ENCODE measurements at places on chromosomes 7 and 10.

GRCh38 chr10:26528715-26529393 lies 90.7 kb downstream of the APBB1IP start:
- DNase-seq: peak; percentile 58

DNA sequence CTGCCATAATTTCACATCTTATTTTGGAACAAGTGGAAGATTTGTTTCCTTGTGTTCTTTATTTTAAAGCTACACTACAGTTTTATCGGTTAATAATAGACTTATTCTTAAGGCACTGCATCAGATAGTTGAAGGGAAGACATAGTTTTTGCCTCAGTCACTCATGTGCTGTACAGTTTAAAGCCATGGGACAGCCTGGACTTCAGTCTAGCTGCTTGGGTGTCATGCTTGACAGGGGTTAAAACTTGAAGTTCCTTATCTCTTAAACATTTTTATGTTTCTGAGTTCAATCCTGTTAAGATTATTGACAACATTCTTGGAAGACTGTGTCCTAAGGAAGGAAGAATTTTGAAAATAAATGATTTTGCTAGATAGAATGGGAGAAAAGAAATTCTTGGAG lies 49.7 kb downstream of the PPP1R9A start:
- no peak for DNase-seq

DNA sequence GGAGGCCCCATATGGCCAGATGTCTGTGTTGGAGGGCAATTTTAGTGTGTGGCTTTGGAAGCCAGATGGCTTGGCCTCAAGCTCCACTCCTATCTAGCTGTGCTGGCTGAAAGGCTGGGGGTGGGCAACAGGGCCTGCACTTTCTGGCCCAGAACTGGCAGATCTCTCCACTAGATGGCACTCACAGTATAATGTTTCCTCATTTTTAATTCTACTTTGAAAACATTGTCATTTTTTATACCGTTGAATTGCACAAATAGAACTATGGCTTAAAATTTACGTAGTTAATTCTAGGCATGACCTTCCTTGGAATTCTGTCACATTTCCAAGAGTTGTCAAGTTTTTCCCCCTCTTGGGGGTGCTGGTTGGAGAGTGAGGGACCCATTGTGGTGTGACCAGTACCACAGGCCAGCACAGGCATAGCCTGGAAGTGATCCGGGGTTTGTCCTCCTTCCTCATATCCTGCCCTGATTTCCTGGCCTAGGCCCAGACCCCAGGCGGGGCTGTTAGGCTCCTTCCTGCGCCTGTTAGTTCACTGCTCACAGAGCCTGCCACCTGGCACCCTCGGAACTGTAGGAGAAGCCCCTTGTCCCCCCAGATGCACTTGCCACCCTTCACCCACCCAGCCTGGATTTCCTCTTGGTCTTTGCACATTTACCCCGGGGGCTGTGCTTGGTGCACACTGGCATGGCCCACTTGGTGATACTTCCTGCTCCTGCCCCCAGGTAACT lies 52.8 kb downstream of the ARHGAP22 start:
- DNase-seq: peak; percentile 86

DNA sequence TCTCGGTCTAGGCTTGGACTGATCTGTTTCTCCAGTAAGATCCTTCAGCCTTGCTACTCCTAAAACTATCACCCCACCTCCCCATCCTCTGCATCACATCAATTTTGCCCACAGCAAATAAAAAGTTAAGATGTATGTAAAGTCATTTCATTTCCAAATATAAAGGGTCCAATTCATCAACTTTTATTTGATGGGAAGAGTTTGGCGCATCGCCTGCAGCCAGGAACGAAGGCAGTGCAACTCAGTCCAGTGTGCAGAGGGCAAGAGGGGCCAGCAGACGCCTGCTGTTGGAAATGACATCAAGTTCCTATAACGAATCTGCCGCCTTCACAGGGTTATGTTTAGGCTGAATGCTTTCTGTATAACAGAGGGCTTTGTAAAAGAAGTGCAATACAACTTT lies 97.0 kb downstream of the SVIL start:
- DNase-seq: no peak

- no peak for DNase-seq
These were observed 437.5 kb downstream of the PLXNA4 start for GRCh38 chr7:132138817-132139216.

DNA sequence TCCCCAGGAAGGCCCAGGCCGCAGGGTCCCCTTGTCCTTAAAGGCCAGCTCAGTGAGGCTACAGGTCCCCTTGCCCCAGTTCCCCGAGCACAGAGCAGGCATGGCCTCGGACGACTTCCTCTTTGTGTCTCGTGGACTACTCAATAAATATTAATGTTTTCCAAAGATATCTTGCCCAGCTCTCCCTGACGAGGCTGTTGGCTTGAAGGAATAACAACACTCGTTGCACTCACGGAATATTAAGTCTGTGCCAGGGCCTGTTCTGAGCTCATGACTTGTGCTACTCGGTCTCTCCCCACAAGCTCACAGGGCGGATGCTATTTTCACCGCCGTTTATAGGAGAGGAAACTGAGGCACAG lies 68.2 kb downstream of the CUX1 start:
- DNase-seq: no peak

GRCh38 chr10:125158601-125159485 lies 1.5 kb downstream of the CTBP2 start:
- DNase-seq: peak; percentile 54

GRCh38 chr10:49200854-49201253 lies 12.7 kb upstream of the TMEM273 start:
- DNase-seq: no peak

DNA sequence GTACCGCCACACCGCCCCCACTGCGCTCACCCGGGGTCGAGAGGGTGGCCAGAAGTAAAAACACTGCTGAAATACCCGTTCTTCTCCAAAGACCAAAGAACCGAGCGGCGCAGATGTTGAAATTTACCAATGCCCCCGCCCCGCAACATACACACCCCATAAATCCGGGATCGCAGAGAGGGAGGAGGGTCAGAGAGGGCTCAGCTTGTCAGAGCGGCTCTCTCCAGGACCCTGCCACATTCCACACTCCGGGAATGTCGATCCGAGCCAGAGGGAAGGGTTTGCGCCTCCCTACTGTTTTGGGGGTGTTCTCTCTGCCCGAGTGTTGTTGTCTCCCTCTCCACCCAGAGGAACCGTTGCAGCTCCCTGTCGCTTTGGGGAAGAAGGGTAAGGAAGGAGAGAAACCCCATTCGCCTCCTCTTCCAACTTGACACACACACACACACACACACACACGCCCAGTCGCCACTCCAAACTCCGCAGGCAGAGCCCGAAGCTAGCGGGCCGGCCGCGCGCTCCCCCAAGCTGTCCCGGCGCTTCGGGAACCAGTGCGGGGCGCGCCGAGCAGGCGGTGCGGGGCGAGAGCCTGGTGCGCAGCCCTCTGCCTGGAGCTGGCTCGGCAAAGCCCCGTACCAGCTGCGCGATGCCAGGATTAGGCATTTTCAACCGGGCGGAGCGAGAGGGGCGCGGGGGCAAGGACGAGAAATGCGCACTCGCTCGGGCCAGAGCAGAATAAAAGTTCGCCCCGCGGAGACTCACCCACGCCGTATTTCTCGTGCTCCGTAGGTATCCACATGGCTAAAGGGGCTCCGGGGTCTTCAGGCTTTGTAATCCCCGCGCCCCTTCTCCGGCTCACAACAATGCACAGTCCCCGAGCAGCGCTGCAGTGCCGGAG lies 609 bp downstream of the DOCK4 start:
- DNase-seq: peak; percentile 71

DNA sequence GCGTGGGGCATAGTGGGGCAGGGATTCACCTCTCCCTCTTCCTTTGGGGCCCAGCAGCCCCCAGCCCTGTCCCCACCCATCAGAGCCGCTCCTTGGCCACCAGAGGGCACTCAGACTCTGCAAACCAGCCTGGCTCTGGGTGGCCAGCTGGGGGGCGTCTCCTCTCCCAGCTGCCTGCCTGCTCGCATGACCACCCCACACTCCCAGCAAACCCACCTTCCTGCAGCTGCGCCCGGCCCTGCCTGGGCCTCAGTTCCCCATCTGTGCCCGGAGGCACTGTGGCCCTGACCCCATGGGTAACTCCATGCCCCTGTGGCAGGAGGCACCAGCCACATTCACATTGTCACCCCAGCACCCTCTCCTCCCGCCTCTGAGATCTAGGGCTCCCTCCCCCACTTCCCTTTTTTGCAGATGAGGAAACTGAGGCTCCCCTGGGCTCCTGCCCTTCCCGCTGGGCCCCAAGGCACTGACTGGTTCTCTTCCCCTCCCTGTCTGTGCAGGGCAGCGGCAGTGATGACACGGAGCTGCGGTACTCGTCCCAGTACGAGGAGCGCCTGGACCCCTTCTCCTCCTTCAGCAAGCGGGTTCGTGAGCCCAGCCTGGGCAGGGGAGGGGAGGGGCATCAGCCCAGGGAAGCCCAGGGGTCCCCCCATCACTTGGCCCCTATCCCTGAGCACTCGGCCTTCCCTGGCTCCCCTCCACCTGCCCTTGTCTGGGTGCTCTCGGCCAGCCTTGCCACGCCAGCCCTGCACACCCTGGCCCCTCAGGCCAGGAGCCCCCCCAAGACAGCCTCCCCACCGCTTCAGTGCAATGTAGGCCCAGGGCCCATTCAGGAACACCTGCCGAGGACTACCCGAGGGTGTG lies 6.9 kb upstream of the SH2B2 start:
- DNase-seq: no peak

GRCh38 chr10:63921908-63922467 lies 400.8 kb downstream of the REEP3 start:
- DNase-seq: no peak

- DNase-seq: no peak
These were observed 107.8 kb downstream of the GALNT17 start for GRCh38 chr7:71239586-71240268.

DNA sequence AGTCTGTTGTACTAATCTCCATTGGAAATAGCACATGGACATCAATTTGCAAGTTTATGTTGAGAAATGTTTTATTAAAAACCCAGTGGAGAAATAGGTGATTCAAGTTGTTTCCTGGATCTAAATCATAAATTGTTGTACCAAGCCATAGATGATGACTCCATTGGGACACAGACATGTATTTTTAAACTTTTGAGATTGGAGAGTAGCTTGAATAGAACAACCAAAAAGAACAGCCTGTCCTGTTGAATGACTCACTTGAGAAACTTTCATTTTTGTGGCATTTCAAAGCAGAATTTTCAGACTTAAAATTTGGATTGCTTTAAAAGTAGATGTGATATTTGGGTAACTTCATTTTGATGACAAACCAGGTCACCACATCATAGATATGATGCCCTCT lies 197.5 kb downstream of the GPAM start:
- DNase-seq: no peak

DNA sequence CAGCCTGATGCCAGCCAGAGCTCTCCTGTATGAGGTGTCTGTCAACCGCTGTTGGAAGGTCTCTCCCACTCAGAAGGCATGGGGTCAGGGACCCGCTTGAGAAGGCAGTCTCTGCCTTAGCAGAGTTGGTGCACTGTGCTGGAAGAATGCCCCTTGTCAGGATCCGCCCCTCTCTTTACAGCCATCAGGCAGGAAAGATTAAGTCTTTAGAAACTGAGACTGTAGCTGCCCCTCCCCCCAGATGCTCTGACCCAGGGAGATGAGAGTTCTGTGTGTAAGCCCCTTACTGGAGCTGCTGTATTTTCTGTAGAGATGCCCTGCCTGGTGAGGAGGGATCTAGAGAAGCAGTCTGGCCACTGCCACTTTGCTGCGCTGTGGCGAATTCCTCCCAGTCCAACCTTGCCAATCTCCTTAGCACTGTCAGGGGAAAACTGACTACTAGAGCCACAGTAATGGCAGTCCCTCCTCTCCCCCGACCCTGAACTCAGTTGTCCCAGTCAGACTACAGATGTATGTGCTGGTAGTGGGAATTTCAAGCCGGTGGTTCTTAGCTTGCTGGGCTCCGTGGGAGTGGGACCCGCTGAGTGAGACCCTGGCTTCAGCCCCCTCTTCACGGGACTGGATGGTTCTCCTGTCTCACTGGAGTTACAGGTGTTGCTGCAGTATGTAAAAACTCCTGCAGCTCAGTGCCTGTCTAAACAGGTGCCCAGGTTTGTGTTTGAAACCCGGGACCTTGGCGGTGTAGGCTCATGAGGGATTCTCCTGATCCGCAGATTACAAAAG lies 285.5 kb upstream of the ZWINT start:
- no peak for DNase-seq

DNA sequence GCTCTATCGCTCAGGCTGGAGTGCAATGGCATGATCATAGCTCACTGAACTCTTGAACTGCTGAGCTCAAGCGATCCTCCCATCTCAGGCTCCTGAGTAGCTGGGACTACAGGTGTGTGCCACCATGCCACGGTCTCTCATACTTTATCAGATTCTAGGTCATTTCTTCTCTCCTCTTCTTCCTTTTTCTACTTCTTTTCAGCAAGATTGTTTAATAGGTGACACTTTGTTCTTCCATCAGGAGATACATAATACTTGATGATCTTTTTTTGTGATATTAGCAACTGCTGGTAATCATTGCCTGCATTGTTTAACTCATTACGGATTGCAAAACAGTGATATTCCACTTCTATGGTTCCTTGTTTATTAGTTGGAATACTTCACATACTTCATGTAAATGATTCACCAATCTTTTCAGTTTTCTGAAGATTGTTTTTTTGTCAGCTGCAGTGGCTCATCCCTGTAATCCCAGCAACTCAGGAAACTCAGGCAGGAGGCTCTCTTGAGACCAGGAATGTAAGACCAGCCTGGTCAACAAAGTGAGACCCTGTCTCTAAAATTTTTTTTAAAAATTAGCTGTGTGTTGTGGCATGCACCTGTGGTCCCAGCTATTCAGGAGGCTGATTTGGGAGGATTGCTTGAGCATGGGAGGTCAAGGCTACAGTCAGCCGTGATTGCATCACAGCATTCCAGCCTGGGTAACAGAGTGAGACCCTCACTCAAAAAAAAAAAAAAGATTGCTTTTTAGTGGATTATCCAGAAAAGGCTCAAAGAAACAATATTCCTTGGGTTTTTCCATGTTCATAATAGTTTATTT lies 36.2 kb upstream of the CHST3 start:
- DNase-seq: no peak

DNA sequence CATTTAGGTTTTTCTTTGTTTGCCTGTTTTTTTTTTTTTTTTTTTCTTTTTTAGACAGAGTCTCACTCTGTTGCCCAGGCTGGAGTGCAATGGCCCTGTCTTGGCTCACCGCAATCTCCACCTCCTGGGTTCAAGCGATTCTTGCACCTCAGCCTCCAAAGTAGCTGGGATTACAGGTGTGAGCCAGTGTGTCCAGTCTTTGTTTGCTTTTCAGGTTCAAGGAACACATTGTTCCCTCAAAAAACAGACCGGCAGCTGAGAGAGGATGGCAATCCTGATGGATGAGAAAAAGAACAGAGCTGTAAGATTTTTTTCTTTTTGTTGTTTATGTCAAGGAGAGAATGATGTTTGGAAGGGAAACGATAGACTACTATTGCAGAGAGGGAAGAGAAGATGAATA lies 23.3 kb upstream of the RHOBTB1 start:
- DNase-seq: no peak

All from inflammatory macrophage treated with lipopolysaccharide for 1 hour (primary cell).